ENCODE measurements at places on chromosomes 5 and 9. TPM values are rescaled to one million over a fixed set of nuclear protein-coding genes. Genes with fewer than 3 reads are reported as not detected.

The SMARCA2 gene
- 84.8 TPM for total RNA-seq

The ZNF454 gene
- 2.1 TPM for total RNA-seq

The TARS1 gene
- total RNA-seq, result 42.1 TPM

The OR2Y1 gene
- not detected for total RNA-seq
